NCI-H460 (cell line): ENCODE measurements at places on chromosomes 5 and 9.

GRCh38 chr9:131937451-131937850, 142.2 kb downstream of the MED27 start:
- no peak for DNase-seq

DNA sequence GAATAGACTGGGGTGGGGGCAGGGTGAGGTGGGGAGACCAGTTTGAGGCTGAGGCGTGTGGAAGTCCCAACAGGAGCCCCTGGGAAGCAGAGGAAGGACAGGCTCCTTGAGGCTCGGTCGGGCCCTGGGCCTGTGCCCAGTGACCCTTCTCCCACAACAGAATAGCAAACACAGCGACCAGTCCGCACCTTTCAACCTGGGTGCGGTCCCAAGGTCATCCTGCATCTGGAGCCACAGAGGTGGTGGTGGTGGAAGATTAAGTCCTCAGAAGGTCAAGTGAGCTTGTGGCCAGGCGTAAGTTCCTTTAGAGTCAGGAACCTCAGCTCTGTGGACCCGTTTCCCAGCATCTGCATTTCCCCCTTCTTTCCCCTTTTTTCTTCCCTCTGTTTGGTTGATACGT, 26.0 kb upstream of the ARAP3 start:
- no peak for DNase-seq

DNA sequence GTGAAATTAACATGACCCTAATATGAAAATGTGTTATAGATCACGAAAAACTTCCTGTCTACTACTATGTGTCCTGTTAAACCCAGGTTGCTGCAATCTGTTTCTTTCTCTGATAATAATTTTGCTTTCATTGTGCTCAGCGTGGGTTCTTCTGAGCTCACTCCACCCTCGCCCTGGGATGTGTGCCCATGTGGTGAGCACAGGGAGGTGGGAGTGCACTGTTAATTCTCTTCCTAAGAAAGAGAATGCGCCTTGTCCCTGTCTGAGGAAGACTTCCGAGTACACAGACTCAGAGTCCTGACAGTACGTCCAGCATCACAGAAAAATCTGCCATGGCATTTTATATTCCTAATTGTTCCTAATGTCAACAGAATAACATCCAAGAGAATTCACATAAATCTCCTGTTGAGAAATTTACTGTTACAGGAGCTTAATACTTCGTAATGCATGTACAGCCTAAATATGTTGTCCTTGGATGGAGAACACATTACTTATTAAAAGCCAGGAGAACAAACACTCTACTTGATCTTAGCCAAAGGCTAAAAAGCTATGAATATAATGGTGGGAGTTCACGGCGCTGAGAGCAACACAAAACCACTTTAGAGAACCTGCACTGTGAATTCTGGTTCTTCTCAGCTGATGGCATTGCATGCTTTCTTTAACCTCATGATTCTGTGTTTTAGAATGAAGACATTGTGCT, 102.6 kb downstream of the PDE4D start:
- no peak for DNase-seq

GRCh38 chr5:132692632-132692967, 18.8 kb downstream of the IL4 start:
- peak; percentile 12 for DNase-seq

DNA sequence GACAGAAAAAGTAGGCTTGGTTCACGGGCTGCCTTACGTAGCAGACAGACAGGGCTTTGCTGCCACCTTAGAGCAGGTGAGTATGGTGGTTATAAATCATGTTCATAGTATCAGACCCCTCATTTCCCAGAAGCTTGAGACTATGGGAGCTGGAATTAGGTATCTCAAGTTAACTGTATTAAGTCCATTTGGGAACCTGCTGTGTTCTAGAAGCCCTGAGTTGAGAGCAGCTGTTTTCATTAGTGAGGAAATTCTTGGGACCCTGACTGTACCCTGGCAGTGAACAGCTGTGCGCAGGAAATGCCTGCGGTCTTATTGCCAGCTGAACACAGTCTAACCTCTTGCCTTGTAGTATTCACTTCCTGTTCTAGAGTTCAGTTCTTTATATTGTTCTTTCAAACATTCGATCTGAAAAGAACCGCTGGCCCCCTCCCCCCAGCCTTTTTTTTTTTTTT, 29.8 kb downstream of the UGCG start:
- DNase-seq, result no peak
